ENCODE measurements at places on chromosomes 11 and 22.

- no peak for DNase-seq
Measured at GRCh38 chr11:132301900-132302299, 931.5 kb downstream of the NTM start.

- DNase-seq, result no peak
Measured at GRCh38 chr22:27116312-27117086, 459.1 kb downstream of the MIAT start.

GRCh38 chr11:21634491-21634890 lies 558.4 kb upstream of the ANO5 start:
- DNase-seq, result no peak

DNA sequence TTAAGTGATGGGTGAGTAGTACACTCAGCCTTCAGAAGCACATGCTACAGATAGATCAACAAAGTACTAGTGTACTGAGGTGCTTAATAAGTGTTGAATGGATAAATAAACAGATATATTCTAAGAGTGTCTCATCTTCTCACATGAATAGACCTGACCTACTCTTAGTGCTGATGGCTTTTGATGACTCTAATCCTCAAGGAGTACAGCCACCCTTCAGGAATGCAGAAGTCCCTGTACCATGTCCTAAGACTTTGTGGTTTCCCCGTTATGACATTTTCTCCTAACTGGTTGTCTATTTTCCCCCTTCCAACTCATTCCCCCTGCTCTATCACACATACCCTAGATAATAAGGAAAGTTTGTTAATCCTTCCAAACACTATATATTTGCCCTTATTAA lies 61.6 kb downstream of the C11orf65 start:
- DNase-seq, result no peak

DNA sequence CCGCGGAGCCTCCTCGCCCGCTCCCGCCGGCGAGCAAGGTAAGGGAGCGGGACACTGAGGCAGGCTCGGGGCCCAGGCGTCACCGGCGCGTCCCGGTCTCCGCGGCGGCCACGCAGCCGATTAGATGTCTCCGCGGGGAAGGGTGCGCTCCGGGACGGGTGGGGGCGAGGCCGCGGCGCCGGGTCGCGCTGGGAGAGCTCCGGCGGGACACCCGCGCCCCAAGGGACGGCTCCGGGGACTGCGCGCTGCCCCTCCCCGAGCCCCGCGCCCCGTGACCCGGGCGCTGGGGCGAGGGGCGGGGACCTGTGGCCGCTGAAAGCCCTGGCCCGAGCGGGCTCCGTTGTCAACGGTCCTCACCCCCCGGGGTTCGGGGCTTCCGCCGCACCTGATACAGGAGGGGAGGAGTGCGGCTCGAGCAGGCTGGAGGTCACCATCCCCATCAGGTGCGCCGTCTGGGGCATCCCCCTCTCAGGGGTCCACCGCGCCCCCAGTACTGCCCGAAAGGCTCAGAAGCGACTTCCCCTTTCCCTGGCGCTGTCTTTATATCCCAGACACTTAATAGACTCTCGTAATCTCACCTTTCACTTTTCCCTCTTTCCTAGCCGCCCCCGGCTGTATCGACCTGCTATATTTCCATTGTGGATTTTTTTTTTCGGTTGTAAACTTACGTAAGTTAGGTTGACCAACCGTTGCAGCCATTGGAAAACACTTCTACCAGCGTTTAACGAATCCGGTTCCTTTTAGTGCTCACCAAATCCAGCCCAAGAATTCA lies 573 bp downstream of the PPFIA1 start:
- peak; percentile 9 for DNase-seq

DNA sequence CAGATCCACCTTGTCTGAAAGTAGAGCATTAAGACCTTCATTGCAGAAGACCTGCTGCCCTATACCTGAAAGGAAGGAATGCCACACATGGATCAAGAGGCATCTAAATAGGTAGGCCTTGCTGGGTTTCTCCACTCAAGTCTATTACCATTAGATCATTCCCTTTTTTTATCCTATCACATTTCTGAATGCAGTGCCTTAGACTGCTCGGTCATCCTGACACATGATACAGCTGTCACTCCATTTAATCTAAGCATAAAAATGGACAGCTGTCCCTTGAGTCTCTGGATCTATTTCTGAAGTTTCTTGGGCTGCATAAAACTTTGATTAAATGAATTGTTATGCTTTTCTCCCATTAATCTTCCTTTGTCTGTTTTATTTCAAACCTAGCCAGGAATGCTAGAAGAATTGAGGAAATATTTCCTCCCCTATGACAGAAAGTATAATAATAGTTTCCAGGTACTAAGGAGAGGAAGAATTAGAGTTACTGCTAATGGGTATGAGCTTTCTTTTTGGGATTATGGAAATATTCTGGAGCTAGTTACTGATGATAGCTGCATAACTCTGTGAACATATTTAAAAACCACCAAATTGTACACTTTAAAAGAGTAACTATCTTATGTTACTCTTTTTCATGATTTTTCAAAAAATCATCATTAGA lies 88.0 kb downstream of the DLG2 start:
- DNase-seq, result no peak

DNA sequence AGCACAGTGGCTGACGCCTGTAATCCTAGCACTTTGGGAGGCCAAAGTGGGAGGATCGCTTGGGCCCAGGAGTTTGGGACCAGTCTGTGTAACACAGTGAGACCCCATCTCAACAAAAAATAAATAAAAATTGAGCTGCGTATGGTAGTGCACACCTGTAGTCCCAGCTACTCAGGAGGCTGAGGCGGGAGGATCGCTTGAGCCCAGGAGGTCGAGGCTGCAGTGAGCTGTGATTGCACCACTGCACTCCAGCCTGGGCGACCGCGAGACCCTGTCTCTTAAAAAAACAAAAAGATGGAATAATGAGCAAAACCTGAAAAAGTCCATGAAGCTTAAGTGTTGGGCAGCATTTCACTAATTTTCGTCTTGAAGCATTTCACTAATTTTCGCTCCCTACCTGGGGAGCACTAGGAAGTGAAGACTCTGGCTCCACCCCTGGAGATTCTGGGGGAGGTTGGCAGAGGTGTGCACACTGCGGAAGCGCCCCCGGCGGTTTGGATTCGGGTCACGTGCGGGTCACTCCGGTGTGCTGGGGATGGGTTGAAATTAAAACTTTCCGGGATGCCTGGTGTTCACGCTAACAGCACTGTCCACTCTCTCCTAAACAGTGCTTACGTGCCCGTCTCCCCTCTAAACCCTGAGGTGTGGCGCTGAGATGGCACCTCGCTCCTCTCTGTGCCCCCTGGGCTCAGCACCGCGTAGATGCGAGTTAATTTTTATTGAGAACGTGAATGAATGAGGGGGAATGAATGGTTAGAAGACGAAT lies 906 bp upstream of the NAA40 start:
- DNase-seq, result peak; percentile 39

GRCh38 chr11:62600367-62601121 lies 1.1 kb downstream of the MTA2 start:
- DNase-seq, result no peak
